ENCODE measurements at places on chromosomes 5 and 9.

DNA sequence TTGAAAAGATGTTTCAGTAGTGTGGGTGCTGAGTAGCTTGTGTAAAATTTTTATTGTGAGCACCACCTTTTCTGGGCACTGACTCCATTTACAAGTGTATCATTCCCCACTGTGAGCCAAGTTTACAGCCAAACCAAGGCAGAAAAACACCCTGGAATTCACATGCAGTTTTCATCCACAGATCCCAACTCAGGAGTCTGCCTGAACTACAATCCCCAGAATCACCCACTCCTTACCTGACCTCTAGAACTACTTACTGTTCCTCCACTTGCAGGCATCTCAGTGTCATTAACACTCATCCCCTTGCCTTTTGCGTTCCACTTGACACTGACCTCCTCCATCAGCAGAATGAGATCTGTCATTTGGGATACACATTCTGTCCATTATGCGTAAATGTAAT, 2042.6 kb upstream of the CDH6 start:
- DNase-seq: no peak

DNA sequence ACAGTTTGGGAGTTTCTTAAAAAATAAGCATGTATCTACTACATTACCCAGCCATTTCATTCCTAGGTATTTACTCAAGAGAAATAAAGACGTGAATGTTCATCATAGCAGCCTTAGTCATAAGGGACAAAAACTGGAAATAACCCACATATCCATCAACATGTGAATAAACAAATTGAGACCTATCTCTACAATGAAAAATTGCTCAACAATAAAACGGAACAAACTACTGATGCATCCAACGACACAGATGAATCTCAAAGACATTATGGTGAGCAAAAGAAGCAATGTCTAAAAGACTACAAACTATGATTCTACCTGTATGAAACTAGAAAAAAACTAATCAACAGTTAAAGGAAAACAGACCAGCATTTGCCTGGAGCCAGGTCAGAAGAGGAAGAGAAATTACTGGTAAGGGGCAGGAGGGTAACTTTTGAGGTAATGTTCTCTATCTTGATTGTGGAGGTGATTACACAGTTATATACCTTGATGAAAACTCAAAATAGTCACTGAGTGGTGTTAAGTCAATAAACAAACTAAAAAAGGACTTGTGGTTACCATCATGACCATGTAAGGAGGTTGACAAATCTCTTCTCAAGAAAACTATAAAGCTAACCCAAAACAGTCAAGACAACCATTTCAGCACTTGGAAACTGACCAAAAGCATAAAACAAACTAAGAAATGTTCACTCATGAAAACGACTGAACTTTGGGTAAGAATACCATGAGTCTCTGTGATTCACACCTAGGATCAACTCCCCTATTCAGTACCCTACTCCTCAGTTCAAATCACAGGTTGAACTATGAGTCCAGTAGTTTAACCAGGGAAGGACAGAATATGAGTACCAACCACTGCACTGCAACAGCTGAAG, 10.4 kb downstream of the UIMC1 start:
- DNase-seq: no peak

- no peak for DNase-seq
Observed at GRCh38 chr5:25552871-25553481, 908.2 kb upstream of the CDH10 start.

DNA sequence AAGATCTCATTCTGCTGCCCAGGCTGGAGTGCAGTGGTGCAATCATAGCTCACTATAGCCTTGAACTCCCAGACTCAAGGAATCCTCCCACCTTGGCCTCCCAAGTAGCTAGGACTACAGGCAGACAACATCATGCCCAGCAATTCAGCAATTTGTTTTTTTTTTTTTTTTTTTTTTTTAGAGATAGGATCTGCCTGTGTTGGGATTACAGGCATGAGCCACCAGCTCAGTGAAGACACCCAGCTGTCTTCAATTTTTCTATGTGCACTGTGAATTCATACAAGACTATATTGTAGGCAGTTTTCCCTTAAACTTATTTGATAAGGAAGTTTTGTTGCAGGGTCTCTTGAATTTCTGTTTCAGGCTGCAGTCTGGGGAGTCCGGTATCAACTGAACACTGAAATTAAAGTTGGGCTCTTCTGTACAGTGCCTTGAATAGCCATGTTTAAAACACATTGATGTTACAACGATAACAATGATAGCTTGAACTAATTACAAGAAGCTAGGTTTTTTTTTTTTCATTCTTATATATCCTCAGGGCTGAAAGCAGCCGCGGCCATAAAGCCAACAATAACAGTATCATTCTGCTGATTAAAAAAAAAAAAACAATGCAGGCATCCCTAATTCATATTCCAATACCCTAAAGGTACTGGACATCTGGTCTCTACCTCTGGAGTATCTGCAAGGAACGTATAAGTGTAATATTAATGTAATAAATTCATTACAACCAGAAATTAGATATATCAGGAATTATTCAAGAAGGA, 63.5 kb downstream of the MPDZ start:
- DNase-seq: no peak

- DNase-seq: no peak
Observed at GRCh38 chr9:23117616-23118015, 671.0 kb downstream of the DMRTA1 start.

- DNase-seq: no peak
Observed at GRCh38 chr5:84016085-84016484, 295.4 kb upstream of the HAPLN1 start.

DNA sequence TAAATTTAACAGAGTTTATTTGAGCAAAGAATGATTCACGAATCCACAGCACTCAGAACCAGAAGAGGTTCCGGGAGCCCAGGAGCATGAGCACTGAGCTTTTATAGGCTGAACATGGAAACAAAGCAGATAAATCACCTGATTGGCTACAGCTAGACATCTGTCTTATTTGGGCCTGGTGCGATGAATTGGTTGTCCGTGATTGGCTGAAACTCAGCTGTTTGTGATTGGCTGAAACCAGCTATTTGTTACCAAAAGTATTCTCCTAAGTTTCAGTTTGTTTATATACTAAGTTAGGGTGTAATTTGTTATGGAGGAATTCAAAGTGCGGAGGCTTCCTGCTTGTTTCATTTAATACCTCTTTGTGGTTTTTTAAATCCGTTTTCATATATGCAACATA, 15.8 kb upstream of the LCP2 start:
- no peak for DNase-seq

- DNase-seq: no peak
Observed at GRCh38 chr9:126502417-126503332, 111.1 kb upstream of the LMX1B start.

- no peak for DNase-seq
Observed at GRCh38 chr9:138009803-138010690, 132.5 kb downstream of the CACNA1B start.

- no peak for DNase-seq
Observed at GRCh38 chr5:159951834-159952233, 35.6 kb downstream of the ADRA1B start.

DNA sequence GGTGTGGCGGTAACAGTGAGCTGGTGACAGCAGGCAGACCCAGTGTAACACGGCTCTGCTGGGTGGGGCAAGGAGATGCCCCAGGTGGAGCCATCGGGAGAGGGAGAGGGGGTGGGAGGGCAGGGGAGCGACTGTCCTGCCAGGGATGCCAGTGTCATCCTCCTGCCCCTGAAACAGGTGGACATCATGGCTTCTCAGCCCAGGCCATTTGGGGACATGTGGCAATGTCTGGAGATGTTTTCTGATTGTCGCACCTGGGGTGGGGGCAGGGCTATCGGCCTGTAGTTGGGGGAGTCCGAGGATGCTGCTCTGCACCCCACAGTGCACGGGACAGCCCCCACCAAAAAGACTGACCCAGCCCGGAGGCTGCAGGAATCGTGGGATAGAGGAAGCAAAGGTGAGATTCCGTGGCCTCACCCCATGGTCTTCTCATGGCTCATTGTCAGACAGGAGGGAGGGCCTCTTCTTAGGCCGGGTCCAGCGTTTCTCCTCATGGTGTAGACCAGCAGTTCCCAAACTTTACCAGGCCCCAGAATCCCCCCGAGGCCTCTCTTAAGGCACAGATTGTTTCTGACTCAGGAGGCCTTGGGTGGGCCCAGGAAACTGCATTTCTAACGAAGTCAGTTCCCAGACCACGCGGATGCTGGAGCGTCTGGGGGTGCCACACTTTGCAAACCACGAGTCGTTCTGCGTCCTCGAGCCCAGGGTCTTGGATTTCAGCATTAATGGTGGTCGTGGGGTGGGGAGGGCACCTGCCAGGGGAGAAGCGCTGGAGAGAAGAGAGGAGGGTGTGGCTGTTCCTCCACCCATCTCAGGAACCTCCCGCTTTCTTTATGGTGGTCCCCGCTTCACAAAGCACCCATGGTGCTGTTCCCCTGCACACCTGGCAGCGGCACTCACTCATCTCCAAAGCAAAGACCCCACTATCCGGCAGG, 11.0 kb downstream of the COL5A1 start:
- DNase-seq: no peak

GRCh38 chr5:66515209-66515608, 81.0 kb upstream of the MAST4 start:
- DNase-seq: no peak

DNA sequence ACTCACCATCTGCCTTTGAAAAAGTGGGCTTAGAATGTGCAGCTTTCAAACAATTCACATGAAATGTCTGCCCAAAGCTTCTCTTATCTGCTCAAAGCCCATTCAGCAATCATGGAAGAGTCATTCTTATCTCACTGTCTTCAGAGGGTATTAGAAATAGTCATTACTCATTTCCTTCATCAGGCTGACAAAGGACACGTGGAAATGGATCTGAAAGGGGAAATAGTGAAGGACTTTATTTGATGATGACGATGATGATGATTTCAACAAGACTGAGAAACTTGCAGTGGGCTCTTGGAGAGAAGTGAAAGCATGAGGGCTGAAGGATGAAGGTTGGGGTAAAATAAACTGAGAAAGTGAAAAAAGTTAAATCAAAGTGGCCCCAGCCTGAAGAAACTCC, 194.3 kb downstream of the SMARCA2 start:
- DNase-seq: no peak

DNA sequence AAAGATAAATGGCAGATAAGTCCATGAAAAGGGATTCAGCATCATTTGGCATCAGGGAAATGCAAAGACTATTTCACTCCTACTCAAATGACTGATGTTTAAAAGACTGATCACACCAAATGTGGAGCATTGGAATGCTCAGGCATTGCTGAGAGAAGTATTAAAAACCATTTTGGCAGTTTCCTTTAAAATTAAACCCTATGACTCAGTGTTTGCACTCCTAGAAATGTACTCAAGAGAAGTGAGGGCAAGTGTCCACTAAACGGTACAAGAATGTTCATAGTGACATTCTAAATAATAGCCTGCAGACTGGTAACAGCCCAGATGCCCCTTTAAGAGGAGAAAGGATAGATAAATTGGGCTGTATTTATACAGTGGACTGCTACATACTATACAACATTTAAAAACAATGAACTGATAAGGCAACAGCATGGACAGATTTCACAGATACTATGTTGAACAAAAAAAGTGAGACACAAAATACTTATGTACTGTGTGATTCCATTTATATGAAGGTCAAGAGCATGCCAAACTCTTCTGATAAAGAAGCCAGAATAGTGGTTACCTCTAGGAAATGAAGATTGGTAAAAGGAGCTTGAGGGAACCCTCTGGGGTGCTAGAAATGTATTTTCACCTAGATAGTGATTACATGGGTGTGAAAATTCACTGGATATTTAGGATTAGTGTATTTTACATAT, 24.6 kb downstream of the APC start:
- no peak for DNase-seq

DNA sequence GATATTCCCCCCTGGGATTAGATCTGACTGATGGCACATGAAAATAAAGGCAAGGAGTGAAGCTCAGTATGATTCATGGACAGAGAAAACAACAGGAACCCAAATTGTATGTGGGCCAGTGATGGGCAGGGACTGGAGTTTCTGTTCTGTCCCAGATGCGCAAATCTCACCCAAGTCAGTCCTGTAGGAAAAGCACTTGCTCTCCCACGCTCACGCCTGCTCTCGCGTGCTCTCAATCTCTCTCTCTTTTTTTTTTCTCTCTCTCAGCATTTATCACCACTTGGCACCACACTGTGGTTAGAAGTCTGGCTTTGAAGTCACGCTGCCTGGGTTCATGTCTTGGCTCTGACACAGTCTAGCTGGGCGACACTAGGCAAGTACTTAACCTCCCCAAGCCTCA, 106.5 kb upstream of the LRRTM2 start:
- no peak for DNase-seq

Data from KBM-7 (cell line).